Activated T-cell treated with anti-CD3 and anti-CD28 coated beads, Interleukin-2, amount 50 U/mL, for 72 hours (primary cell): ENCODE measurements at places on chromosomes 7 and 10. TPM values are rescaled to one million over a fixed set of nuclear protein-coding genes. Genes with fewer than 3 reads are reported as not detected.

Gene GIMAP1
- total RNA-seq, result 9.3 TPM

Gene TUBB8
- not detected for total RNA-seq

Gene PAX4
- not detected for total RNA-seq

Gene STAG3
- total RNA-seq, result 103 TPM

Gene CHN2
- 0.91 TPM for total RNA-seq

Gene FGFBP3
- 1.4 TPM for total RNA-seq

Gene CALHM3
- total RNA-seq, result not detected
